ENCODE measurements at places on chromosomes 2 and 18. TPM values are rescaled to one million over a fixed set of nuclear protein-coding genes. Genes with fewer than 3 reads are reported as not detected.

DNA sequence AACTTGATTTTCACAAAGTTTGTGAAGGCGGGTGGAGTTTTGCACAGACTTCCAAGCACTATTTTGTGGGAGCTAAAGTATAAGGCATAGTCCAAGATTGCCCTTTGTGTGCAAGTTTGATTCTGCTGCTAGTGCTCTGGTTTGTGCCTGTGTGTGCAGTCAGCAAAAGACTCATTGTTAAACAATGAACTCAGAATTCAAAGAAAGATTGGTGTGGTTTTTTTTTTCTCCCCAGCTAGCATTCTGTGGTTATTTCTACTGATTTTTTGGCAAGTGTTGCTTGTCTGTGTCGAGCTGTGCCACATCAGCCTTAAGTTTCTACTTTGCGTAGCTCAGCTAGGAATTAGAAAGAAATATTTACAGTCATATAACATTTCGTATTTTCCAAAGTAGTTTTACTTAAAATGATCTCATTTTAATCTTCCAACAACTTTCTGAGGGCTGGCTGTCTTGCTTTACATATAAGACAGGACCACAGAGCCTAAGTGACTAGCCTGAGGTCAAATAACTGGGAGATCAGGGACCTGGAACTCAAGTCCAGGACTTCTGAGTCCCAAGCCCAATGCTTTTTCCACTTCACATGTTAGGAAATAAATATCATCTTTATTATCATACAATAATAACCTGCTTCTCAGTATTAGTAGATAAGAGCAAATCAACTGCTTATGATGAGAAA, 69.8 kb downstream of the BABAM2 start:
- peak; percentile 93 for DNase-seq

GRCh38 chr2:86243950-86244733, 44.9 kb downstream of the MRPL35 start:
- no peak for DNase-seq

GRCh38 chr2:217609952-217610351, 392.8 kb downstream of the TNS1 start:
- DNase-seq = no peak

DNA sequence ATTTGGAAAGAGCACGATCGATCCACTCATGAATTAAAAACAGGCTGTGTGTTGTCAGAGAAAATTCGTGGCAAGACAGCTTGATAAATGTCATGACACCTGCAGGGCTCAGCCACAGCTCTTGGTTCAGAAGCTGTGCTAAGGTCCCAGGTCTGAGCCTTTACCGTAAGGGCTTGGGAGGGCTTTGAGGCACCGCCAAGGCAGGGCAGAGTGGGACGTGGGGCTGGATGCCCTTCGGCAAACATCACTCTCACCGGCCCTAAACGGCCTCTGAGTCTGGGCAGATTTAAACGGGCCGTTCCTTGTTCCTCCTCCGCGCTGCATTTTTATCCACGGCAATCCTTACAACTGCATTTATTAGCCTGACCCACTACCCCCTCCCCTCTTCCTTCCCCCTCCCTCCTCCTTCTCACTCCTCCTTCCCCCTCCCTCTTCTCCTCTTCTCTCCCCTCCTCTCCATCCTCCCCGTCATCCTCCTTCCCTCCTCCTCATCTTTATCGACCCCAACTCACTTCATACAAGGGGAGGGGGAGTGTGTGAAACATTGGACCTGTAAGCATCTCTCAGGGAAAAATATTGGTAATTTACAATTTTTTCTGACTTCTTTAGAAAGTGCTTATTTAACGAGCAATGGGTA, 33.9 kb downstream of the MBP start:
- no peak for DNase-seq

DNA sequence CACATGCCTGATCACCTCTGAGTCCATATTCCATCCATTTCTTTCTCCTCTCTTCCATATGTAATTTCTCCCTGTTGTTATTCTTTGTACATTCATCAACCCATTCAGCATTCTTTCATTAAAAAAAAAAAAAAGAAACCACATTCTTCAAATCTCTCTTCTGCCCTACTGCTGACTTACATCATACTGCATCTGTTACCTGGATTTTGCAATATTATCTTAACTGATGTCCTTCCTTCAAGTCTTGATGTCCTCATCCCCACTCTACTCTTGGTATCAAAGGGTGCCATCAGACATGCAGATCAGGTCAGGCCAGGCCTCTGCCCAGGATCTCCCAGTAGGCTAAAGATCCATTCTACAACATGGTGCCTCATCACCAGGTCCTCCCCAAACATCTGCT, 90.6 kb downstream of the SGPP2 start:
- no peak for DNase-seq

DNA sequence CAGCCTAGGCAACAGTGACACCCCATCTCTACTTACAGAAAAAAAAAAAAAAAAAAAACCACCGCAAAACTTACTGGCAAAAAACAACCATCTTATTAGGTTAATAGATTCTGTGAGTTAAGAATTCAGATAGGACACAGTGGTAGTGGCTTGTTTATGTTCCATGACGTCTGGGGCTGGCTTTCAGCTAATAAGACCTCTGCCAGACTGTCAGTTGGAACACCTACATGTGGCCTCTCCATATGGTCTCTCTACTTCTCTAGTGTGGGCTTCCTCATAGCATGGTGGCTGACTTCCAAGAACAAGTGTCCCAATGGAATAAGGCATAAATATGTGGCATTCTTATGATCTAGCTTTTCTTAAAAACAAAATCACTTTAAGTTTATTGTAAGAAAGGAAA, 94.0 kb upstream of the OTX1 start:
- DNase-seq = no peak

DNA sequence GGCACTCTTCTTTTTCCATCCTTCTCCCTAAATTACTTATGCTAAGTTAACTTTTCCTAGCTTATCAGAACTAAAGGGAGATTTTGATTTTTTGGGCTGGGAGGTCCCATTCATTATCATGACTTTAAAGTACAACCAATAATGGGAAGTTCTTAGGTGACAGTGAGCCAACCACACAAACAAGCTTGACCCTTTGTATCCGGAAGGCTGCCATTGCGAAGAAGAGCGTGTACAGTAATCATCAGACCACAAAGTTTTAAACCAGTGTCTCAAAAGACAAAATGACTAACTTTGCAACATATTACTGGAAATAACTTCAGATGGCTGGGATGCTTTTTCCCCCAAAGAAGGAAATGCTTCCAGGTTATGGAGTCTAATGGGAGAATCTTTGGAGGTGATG, 298.1 kb downstream of the TGIF1 start:
- no peak for DNase-seq

GRCh38 chr18:5488844-5489243, 55.0 kb downstream of the EPB41L3 start:
- no peak for DNase-seq

DNA sequence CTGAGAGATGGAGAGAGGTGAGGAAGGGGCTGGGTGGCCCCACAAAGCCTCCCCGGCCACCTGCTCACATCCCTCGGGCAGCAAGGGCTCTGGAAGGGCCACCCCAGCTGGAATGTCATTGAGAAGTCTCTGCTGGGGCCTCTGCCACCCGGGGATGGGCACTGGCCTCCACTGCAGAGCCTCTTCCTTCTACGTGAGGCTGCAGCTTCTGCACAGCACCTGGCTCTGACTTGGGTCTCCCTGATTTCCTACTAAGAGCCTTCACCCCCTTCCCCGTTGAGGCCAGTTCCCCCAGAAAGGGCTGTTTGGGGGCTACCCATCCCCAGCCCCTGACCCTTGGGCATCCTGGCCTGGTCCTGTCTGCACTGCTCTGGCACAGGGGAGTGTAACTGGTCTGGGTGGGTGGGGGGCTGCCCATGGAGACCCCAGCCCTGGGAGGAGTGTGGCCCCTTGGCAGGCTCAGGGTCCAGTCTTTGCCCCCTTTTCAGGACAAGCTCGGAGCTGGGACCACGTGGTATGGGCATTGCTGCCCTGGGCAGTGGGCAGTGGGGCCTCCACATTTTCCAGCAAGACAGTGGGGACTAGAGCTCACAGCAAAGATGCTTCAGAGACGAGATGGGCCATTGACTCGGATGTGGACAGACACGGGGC, 5.6 kb downstream of the PDCD1 start:
- DNase-seq = no peak

GRCh38 chr2:178016612-178017011, 56.0 kb downstream of the PDE11A start:
- no peak for DNase-seq

GRCh38 chr2:169526451-169526850, 16.9 kb downstream of the KLHL41 start:
- peak; percentile 11 for DNase-seq

DNA sequence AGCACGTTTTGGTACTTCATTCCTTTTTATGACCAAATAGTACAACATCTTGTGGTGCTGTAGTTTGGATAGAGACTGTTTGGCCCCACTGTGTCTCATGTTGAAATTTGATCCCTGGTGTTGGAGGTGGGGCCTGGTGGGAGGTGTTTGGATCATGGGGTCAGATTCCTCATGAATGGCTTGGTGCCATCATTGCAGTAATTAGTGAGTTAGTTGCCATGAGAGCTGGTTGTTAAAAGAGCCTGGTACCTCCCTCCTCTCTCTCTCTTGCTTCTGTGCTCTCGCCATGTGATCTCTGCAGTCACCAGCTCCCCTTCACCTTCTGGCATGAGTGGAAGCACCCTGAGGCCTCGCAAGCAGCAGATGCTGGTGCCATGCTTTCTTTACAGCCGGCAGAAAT, 50.9 kb downstream of the NCAPH start:
- peak; percentile 36 for DNase-seq

GRCh38 chr2:190696792-190697398, 48.0 kb downstream of the NAB1 start:
- no peak for DNase-seq

- peak; percentile 4 for DNase-seq
Observed at GRCh38 chr2:164606557-164606956, 14.7 kb downstream of the GRB14 start.

DNA sequence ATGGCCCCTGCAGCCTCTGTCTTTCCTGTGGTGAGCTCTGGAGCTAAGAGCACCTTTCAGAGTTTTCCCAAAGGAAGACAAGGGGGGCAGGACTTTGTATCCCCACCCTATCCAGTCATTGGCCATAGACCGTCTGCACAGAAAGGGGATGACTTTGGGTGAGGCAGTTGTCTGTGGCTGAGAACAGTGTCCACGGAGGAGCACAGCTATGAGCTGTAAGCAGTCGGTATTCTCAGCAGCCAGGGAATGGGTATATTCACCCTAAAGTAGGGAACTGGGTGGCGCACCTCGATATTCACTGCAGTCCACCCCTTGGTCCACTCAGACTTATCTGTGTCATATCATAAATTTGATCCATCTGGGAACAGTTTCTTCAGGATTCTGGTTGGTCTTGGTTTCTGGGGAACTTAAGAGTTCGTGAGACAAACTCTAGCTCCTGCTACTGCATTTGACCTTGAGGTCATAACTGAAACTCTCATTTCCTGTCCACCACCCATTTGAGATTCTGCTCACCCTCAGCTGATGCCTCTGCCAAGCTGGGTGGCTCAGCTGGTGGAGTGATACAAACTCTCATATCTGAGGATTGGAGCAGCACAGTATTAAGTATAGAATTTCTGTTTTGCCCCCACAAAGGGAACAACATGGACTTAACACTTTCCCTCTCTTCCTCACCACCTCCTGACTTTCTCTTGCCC, 45.2 kb upstream of the SCG2 start:
- peak; percentile 32 for DNase-seq

DNA sequence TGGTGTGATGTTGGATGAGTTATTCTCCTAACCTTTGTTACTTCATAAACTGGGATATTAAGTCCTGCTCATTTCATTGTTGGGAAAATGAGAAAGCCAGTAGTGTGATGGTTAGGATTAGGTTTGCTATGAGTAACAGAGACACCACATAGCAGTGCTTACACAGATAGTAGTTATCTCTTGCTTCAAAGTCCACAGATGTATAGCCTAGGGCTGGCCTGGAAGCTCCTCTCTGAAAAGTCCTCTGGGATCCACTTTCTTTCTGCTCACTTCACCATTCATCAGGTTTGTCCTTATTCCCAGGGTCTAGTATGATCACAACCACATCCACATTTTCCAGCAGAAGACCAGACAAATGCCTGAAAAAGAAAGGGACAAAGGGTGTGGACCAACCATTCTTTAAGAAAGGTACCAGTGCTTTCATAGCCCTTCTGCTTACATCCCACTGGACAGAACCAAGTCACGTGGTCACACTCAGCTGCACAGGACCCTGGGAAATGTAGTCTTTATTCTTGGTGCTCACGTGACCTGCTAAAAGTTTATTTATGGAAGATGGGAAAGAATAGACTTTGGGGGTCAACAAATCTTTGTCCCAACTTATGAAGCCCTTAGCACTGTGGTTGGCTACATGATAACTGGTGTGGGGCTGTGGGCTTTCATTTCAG, 108.9 kb downstream of the INSIG2 start:
- peak; percentile 12 for DNase-seq

DNA sequence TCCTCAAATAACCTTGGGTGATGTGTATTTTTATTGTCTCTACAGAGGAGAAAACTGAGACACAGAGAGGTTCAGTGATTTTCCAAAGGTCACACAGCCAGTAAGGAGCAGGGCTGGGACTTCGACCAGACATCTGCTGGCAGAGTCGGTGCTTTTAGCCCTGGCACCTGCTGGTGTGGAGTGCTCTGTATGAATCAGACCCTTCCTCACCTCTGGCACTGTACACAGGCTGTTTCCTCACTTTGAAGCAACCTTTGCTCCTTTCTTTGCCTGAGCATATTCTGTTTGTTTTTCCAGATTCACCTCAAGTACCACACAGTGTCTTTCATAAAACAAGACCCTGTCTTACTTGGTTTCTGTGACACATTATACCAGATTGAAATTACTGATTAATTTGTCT, 107.9 kb downstream of the DPP10 start:
- no peak for DNase-seq

DNA sequence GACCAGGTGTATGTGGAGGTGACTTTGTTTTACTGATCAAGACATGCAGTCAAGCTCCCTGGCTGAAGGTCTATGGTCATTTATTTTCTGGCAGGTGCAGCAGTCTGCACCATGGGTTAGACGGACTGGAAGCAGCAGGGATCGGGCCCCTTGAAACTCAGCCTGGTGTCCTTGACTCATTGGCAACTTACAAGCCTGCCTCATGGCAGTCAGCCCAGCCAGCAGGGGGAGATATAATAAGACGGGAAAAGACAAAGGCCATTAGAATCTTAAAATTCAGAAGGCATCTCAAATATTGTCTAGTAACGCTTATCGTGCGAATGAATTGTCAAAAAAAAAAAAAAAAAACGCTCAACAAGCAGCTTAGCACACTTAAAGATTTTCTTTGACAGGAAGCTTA, 308.2 kb downstream of the EN1 start:
- DNase-seq = peak; percentile 18

GRCh38 chr2:205609113-205609512, 73.2 kb upstream of the NRP2 start:
- no peak for DNase-seq

Gene CHST9
- not detected for total RNA-seq

Gene ALLC
- not detected for total RNA-seq

Gene MAP3K19
- total RNA-seq = not detected

Gene ALPI
- total RNA-seq = not detected

Gene CYP27A1
- 2.7 TPM for total RNA-seq

Gene KCNG2
- not detected for total RNA-seq

Gene KLHL30
- total RNA-seq = not detected

Gene HTR2B
- total RNA-seq = not detected

Gene TMEM17
- 2.1 TPM for total RNA-seq

Gene ATP6V1B1
- total RNA-seq = not detected

Gene SALL3
- total RNA-seq = not detected
